ENCODE measurements at places on chromosomes 5 and 9.

- DNase-seq = no peak
These were observed 132.0 kb upstream of the RAI14 start for GRCh38 chr5:34524123-34524522.

DNA sequence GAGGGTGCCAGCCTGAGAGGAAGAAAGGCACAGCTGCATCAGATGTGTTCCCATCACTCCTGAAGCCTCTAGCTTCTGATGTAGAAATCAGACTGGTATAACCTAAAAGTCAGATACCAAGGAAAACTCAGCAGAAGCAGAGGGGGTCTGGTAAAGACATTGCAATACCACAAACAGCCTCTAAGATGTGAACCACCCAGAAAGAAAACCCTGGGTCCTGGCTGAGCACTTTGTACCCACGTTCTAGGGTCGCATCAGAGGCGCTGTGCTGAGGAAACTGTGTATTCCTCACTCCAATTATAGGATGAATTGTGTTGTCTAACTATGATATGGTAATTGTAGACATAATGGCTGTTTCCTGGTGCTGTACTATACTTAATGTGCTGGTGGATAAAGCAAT is 275.6 kb downstream of the IRX2 start:
- DNase-seq = no peak

GRCh38 chr9:27212191-27212590 is 84.8 kb downstream of the EQTN start:
- DNase-seq = no peak

GRCh38 chr9:94054716-94055115 is 29.5 kb upstream of the PTPDC1 start:
- no peak for DNase-seq

- DNase-seq = peak; percentile 65
These were observed 50.2 kb upstream of the RNF38 start for GRCh38 chr9:36450110-36450732.

- DNase-seq = no peak
These were observed 964.3 kb upstream of the NUDT12 start for GRCh38 chr5:104526866-104527265.
